ENCODE measurements at places on chromosomes 1 and 21. TPM values are rescaled to one million over a fixed set of nuclear protein-coding genes. Genes with fewer than 3 reads are reported as not detected.

The COPA gene
- 140 TPM for total RNA-seq

The GJC2 gene
- 2.2 TPM for total RNA-seq

The PTCH2 gene
- total RNA-seq, result 1.8 TPM

The LDLRAD1 gene
- not detected for total RNA-seq

The FMO4 gene
- total RNA-seq, result 3.8 TPM

The TLCD4 gene
- total RNA-seq, result not detected

The NTMT2 gene
- total RNA-seq, result not detected

The C1orf94 gene
- not detected for total RNA-seq

The C8A gene
- not detected for total RNA-seq

The SLAMF7 gene
- total RNA-seq, result 191 TPM

The GJB3 gene
- total RNA-seq, result not detected

The LHX4 gene
- total RNA-seq, result not detected

GRCh38 chr1:39255222-39255621 lies 50.7 kb downstream of the MACF1 start:
- DNase-seq, result no peak

GRCh38 chr1:30822966-30823581 lies 65.5 kb upstream of the LAPTM5 start:
- no peak for DNase-seq

DNA sequence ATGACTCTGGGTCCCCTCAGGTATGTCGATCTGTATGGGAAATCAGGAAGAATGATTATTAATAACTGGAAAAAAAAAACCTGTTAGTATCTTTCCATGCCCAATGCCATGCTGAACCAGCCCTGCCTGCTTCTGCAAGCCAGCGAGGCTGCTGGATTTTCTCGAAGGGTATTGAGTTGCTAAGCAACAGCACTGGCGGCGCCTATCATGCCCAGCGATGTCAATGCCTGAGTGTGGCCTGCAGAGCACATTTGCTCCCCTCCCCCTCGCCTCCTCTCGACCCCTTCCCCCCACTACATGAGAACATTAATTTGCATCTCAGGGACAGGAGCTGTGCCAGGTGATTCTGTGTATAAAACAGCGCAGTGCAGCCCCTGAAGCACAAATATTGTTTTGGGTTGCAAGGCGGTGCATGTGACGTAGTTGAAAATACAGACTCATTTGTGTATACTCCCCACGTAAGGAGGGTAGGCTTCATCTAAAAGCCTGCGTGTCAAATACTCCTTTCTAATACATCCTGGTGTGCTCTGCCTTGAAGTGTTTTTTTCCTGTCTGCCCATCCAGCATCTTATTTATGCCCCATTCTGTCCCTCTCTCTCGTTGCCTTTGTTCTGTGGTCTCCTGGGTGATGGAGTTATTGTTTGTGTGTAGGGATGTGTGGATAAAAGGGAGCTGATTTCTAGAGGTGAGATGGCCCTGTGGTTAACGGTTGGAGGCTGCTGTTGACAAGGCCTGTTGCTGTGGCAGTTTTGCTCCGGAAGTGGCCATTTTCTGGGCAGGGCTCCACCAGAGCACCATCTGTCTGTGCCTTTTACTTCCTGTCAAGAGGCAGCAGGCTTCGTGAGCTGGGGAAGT lies 32.7 kb upstream of the ATP5PO start:
- DNase-seq, result peak; percentile 82

DNA sequence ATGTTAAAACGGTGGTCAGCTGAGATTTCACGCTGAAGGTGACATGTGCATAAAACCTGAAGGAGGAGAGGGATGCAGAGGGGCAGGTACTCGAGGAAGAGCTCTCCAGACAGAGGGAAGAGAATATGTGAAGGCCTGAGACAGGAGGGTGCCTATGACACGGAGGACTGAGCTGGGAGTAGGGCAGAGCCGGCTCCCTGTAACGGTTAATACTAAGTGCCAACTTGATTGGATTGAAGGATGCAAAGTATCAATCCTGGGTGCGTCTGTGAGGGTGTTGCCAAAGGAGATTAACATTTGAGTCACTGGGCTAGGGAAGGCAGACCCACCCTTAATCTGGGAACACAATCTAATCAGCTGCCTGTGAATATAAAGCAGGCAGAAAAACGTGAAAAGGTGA lies 136.2 kb upstream of the SYT6 start:
- DNase-seq, result no peak

DNA sequence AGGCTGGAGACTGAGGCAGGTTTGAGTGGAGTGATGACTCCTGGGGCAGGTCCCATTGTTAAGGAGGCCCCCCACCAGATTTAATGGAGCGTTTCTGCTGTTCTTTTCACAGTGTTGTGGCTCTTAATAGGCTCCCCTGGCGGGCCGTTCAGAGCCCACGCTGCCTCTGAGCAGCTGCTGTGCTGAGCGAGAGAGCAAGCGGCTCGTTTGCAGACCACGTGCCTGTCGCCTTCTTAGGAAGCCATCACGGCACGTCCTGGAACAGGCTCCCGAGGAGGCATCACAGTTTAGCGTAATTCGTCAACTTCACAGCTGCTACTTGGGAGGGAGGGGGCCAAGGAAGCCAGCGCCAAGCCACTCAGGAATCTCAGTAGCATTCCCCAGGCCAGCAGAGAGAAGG lies 70.5 kb upstream of the CTTNBP2NL start:
- no peak for DNase-seq

GRCh38 chr1:17875882-17876280 lies 120.7 kb downstream of the ACTL8 start:
- DNase-seq, result no peak

DNA sequence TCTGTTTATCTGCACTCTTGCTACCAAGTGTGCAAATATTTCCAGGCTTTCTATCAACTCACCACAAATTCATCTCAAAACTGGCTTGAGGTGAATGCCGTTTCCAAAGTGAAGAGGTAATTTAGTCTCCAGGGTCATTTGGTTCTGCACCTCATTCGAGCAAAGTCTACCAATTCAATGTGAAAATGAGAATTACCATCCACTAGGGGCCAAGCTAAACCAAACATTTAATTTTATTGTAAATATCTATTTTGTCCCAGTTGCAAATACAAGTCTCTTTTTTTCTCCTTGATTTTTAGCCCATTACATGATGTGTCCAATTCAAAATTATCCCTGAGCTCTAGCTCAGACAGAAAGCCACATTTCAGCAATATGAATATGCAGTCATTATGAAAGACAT lies 152.3 kb upstream of the PTBP2 start:
- DNase-seq, result no peak

- DNase-seq, result no peak
These were observed 533.9 kb downstream of the PLPP3 start for GRCh38 chr1:56045477-56045876.

DNA sequence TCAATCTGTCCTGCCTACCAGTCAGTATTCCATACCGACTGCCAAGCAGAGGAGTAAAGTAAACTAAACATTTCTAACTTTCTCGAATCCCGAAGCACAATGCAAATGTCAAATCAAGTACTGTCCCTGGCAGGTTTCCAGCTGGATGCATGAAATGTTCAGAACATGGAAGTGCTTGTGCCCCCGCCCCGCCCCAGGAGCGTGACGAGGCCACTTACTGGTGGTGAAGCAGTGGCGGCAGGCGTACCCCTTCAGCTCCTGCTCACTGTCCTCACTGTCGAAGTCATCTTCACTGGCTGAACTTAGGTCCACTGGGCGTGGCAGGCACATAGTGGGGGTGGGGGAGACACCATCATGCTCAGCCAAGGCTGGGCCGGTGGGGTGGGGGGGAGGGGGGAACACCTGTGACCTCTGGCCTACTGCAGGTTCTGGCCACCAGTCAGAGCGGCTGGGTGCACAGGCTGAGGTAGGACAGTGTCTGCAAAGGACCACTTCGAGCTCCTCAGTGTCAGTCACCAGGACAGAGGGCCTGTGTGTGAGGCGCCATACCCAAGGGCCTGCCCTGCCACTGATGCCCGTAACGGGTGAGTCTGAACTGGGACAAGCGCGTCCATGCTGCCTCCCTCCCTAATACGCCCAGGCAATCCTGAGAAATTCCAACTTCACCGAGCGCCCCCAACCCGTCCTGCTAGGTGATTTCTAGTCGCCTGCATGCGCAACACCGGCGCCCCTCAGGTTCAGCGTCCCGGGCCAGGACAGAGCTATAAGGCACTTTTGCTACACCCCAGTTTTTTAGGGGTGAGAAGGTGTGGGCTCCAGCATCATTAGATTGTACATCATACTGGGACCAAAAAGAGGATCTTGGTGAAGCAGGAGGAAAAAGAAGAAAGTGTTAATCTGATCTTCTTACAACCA lies 46.9 kb downstream of the SLC45A1 start:
- no peak for DNase-seq

- no peak for DNase-seq
These were observed 109.6 kb downstream of the ENAH start for GRCh38 chr1:225543350-225543749.

DNA sequence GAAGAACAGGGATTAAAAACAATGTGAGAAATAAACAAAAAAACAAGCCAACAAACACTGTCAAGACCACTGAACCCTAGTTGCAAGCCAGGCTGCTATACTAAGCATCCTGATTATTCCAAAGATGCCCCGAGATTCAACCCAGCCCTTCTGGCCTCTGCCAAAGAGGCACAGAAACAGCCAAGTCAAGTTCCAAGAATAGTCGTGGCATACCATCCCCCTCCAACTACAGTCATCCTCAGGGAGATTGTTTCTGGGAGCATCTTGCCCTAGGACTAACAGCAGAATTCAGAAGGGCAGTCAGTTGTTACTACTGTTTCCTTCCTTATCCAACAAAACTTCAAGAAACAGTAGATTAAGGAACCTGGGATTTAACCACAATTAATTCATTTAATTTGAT lies 52.3 kb downstream of the ABL2 start:
- DNase-seq, result no peak

GRCh38 chr1:115091572-115091971 lies 2.3 kb upstream of the TSPAN2 start:
- DNase-seq, result no peak

DNA sequence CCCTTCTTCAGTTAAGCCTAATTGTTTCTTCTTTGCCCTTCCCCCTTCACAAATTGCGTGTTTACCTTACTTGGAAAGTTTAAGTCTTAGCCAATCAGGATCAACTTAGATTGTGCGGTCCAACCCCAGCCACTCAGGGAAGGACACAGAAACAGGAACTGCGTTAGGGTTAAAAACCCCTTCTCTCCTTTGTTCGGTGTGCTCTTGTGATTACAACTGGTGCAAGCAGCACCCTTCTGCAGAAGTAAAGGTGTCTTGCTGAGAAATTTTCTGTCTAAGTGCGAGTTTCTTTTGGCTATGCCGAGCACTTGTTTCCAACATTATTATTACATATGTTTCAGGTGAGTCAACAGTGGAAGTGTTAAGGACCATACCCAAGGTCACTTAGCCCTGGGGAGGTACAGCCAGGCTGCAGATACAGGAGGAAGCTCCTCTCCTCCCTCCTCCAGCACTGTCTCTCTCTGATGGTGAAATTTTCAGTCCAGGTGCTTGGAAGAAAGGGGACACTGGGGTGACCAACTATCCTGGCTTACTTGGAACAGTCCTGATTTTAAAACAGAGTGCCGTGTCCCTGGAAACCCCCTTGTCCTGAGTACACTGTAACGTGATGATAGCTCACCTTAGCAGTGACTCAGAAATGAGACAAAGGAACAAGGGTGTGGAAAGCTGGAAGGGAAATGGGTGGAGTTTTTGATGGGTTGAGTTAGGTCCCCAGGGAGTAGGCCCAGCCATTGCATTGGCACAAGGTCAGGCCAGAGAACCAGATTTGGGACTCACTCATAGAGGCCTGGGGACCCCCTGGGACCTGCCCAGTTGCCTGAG lies 68.7 kb upstream of the KLHDC7A start:
- DNase-seq, result no peak

- DNase-seq, result no peak
These were observed 220.0 kb downstream of the RERE start for GRCh38 chr1:8597455-8597854.

- no peak for DNase-seq
These were observed 57.4 kb downstream of the ARID4B start for GRCh38 chr1:235270625-235271024.

GRCh38 chr21:45386728-45387371 lies 18.1 kb upstream of the COL18A1 start:
- DNase-seq, result no peak

DNA sequence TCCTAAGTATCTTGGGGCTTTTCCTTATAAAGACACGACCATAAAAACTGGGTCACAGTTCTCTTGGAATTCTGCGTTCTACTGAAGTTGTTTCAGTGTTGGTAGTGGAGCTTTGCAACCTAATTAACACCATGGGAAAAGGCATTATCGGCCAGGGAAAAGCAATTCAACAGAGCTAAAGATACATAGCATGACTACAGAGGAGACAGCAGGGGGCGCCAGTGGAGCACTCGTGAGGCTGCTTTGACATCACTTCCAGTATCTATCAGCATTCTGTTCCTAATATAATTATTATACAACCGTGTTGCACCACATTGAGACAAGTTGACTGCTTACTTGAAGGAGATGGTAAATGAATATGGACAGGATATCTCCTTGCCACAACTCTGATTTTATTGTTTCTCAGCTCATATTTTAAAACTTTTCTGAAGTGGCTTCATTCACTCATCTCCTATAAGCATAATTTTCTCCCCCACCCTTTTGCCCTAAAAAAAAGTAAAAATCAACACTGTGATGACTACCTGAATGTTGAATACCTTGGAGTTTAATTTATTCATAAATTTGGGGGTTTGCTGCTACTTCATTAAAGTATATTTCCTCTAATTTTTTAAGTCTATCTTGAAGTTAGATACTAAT lies 39.4 kb downstream of the ZP4 start:
- DNase-seq, result peak; percentile 1

GRCh38 chr1:151968058-151968457 lies 25.6 kb downstream of the S100A10 start:
- peak; percentile 84 for DNase-seq

DNA sequence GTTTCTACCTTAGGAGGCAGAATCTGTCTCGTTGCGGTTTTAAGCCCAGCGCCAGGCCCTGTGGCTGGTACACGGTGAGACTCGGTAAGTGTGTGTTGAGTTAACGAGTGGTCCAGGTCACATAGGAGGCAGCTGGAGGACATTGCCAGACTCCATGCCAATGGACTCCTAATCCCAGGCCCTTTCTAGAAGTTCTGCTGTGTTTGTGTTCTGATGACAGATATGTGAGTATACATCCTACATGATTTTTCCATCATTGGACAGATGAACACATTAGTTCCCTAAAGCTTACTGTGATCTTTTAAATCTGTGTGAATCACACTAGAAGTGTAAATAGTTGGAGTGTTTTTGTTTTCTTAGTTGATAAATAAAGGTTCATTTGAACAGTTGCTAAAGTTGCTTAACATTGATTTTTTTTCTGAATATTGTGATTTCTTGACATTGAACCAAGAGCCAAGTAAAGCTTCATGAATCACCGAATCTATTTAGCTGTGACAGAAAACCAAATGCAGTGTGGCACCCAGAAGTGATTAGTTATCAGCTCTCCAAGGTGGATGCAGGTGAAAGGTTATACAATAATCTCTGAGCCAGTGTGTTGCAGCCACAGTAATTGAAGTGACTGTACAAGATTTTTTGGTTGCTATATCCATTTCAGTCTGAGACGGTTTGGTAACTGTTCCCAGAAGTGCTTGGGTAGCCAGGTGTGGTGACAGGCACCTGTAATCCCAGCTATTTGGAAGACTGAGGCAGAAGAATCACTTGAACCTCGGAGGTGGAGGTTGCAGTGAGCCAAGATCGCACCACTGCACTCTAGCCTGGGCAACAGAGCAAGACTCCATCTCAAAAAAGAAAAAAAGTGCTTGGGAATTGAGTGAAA lies 46.3 kb downstream of the DOP1B start:
- DNase-seq, result no peak

All from natural killer cell (primary cell).